Lung (tissue), 17 donors: ENCODE measurements at places on chromosomes 11 and 22.
A peak's percentile ranks its signal among the peaks of the same experiment; 100 is the strongest.

- DNase-seq, result no peak
Observed at GRCh38 chr22:47315862-47316419, 553.5 kb downstream of the TBC1D22A start.

DNA sequence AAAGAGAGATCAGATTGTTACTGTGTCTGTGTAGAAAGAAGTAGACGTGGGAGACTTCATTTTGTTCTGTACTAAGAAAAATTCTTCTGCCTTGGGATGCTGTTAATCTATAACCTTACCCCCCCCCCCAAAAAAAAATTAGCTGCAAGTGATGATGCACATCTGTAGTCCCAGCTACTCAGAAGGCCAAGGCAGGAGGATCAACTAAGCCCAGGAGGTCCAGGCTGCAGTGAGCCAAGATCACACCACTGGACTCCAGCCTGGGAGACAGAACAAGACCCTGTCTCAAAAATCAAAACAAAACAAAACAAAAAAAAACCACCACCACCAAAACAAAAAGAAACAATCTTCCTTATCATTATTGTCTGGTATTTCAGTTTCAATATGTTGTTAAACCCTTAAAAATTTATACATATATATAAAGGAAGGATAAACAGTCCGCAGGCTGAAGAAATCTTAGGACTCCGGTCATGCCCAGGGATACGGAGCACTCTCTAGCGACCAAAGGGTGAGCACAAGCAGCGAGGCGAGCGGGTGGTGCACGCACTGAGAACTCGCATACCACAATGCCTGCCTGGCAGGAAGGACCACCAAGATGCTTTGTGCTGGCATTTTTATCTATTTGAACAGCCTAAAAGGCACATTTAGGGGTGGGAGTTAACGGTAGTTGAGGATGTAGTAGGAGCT is 6.4 kb downstream of the POLDIP3 start:
- peak; percentile 87 for DNase-seq

DNA sequence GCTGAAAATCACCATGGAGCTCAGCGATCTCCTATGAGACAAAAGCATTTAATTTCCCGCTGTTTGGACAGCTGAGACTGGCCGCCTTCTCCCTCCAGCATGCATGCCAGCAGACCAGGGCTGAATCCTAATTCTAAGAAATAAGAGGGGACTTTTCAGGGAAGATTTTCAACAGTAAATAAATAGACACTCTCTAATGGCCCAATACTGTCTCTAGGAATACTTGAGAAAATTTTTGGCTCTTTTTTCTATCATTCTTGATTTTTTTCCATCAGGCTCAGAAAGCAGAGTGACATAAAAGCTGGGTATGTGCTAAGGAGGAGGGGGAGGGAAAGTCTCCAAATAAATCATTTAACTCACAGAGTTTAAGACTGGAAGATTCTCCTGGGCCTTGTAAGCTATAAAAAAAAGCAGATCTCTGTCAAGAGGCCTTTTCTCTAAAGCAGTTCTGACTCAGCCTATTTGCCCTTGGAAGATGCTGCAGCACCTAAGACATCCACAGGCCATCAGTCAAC is 17.6 kb upstream of the SPON1 start:
- DNase-seq, result no peak

DNA sequence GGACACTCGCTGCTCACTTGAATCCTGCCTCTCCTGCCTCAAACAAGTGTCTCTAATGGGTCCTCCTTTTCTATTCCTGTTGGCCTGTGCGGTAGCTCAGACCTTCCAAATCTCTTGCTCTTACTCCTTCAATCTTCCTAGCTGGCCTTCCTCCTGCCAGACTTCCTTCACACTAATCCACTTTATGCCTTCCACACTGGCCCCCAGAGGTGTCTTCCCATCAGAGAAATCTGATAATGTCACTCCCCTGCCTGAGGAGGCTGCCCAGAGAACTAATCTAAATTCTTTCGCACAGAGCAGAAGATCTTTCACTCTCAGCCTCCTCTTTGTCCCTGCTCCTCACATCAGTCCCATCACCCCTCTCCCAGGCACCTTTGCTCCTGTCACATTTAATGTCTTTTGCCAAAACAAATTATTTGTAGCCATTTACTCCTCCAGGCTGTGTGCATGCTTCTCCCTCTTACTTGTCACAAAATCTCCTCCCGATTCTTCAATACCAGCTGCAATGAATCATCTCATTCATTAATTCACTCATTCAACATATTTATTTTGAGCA is 175.7 kb downstream of the MAML2 start:
- DNase-seq, result no peak

GRCh38 chr11:128834157-128834556 is 32.9 kb downstream of the KCNJ1 start:
- no peak for DNase-seq

GRCh38 chr11:20368438-20368837 is 4.9 kb downstream of the HTATIP2 start:
- no peak for DNase-seq

- DNase-seq, result peak; percentile 60
Observed at GRCh38 chr11:112113539-112114457, 27.1 kb downstream of the SDHD start.

GRCh38 chr11:102111787-102112508 is 1.7 kb downstream of the YAP1 start:
- DNase-seq, result no peak

DNA sequence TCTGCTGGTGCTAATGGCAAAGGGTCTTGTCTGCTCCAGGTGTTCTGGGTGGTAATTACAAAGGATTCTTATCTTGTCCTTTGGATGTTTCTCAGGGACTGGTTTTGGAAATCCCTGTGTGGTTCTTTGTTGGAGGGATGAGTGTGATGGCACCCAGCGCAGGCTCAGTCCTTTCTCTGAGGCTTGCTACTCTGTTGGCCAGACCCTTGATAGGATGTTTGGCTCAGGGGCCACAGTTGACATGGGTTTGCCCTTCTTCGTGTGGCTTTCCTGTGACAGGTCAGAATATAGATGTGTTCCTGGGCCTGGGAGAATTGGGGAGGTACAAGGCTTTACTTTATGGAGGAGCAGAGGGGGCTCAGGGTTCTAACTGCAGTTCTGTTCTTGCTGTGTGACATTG is 4.0 kb downstream of the ARHGEF17 start:
- no peak for DNase-seq

DNA sequence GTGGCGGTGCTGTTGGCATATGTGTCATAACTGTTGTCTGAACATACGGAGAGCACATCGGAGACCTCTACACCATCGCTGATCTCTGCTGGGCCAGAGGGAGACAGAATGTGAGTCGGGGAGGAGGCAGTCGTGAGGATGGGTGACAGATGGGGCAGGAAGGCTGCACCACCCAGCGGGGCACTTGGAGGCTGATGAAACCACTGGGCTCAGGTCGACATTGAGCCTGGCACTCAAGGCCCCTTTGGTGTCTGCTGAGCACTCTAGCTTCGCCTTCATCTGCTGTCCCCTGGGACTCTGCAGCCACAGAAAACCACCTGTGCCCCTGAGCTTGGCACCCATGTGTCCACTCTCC is 2.5 kb upstream of the KLHL35 start:
- DNase-seq, result no peak

- DNase-seq, result no peak
Observed at GRCh38 chr22:35458547-35459422, 58.8 kb downstream of the MCM5 start.

DNA sequence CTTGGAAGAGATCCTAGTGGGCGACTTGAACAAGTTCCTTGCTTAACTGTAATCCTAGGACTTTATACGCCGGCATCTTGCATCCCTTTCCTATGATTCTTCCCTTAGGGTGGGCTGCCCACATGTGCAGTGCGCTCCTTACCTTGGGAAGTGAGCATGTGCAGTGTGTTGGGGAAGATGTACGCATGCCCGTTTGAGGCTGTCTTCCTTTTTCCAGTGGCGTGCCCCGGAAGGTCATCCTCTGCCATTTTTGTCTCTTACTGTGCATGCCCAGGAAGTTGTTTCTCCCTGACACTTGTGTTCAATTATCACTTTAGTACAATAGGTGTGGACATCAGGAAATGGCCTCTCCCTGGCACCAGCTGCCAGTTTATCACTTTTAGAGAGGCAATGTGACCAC is 936.5 kb downstream of the TBC1D22A start:
- no peak for DNase-seq

DNA sequence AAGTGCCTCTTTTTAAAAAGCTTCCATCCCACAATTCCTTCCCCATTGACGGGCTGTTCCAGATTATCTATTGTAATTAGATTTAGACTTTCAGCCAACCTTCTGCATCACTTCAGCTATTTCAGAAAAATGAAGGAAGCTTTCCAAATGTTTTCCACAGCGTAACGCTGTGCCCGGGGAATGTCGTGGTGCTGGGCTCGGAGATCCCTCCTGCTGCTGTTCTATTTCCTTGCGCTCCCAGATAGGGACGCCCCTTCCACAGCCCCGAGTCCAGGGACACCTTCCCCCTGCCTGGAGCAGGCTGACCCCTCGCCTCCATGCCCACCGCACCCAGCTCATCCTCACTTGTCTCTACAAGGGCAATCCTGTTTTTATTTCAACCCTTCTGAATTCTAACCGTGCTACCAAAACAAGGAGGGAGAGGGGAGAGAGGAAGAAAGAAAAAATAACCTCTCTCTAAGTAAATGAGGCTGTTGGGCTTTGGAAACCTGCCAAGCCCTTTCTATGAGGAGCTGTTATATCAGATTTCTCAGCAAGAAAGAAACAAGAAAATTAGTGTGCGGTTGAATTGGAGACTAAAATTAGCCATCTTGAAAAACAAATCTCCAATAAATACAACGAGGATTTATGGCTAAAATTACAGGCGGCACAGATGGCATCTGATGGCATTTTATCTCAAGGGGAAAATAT is 366.9 kb downstream of the BRD1 start:
- peak; percentile 71 for DNase-seq

DNA sequence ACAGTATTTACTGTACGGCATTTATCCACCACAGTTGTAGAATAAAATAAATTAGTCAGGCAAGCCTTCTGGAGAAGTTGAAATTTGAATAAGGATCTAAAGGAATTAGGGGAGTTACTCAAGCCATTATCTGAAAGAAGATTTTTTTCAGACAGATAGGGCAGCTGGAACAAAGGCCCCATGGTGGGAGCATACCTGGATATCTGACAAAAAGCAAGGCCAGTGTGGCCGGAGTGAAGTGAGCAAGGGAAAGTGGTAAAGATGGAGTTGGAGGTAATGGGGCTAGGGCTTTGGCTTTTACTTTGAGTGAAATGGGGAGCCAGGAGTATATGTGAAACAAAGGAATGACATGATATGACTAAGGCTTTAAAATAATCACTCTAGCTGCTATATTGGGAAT is 45.7 kb upstream of the PSMA1 start:
- DNase-seq, result no peak

GRCh38 chr11:844693-845644 is 2.3 kb downstream of the TSPAN4 start:
- peak; percentile 96 for DNase-seq

- no peak for DNase-seq
Observed at GRCh38 chr11:129143335-129143734, 48.8 kb downstream of the ARHGAP32 start.

DNA sequence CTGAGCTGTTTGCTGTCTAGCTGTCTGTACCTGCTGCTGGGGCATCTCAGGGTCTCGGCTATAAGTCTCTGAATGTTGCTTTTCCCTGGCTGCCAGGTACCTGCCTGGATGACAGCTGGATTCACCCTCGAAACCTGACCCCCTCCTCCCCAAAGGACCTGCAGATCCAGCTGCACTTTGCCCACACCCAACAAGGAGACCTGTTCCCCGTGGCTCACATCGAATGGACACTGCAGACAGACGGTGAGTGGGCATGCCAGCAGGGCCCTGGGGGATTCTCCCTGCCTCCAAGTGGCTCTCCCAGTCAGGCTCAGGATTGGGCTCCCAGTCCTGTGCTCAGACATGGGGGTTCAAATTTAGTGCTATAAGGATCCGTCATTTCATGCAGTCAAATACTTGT is 12.9 kb downstream of the IL17RA start:
- no peak for DNase-seq

DNA sequence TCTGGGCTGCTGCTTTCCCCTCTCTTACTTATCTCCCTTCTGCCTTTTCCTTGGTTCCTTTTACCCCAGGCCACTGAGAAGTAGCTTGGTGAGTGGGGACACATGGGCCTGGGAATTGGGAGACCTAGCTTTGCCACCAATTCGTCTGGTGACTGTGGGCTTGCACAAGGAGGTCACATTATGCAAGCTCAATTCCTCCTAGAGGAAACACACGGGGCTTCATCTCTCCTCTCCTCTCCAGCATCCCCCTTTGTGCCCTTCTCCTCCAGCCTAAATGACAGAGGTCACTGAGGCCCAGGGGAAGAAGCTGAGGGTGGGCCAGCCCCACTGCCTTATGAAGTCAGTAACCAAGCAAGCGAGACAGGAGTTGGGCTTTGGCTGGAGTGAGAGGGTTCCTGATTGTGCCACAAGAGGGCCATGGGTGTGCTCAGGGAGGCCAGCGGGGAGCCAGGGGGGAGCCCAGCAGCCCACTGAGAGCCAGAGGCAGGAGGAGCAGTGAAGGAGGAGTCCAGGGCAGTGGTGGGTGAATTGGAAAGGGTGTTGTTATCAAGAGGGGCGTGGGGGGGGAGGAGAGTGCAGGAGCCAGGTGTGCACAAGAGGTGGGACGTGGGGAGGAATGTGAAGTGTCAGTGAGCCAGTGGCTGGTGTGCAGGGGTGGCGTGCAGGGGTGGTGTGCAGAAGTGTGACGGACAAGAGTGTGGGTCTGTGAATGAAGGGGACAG is 2.0 kb downstream of the CLCF1 start:
- peak; percentile 68 for DNase-seq

DNA sequence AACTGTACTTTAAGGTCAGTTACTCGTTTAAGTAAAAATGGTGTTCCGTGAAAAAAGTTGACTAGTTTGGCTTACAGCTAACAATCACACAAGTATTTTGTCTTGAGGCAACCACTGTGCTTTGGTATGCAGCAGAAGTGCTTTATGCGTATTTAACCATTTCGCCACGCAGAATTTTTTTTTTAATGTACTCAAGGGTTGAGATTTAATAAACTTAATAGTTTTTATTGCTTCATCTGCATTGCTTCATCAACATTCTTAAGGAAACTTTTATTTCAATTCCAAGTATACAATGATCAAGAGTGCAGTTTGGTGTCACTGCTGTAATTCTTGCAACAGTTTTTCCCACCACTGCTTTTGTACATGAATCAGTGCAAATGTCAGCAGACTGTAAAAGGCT is 66.4 kb downstream of the ZNRF3 start:
- peak; percentile 78 for DNase-seq

DNA sequence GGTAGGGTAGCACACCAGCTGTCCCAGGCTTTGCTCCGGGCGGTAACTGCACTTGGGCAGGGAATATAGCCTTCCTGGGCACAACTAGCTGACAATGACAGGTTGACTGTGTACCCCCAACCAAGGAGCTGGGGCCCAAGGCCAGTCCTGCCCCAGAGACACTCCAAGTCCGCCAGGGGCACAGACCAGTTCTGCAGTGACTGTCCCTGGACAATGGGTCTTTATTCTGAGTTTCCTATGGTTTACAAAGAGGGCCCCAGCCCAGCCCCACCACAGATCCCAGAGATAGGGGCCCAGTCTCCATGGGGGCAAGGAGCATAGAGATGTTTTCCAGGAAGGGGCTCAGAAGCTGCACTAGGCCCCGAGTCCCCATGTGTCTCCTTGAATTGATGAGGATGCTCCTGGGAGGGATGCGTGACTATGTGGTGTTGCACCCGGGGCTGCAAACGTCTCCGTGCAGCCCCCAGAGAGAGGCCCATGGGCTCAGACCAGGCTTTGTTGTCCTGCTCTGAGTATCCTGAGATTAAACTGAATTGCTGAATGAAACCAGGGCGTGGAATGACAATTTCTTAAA is 48.4 kb downstream of the CD6 start:
- no peak for DNase-seq
